ENCODE measurements at places on chromosomes 11 and 22.

GRCh38 chr11:109795234-109795633 is 298.0 kb upstream of the ZC3H12C start:
- no peak for DNase-seq

- no peak for DNase-seq
These were observed 553.6 kb downstream of the NTM start for GRCh38 chr11:131924001-131924400.

DNA sequence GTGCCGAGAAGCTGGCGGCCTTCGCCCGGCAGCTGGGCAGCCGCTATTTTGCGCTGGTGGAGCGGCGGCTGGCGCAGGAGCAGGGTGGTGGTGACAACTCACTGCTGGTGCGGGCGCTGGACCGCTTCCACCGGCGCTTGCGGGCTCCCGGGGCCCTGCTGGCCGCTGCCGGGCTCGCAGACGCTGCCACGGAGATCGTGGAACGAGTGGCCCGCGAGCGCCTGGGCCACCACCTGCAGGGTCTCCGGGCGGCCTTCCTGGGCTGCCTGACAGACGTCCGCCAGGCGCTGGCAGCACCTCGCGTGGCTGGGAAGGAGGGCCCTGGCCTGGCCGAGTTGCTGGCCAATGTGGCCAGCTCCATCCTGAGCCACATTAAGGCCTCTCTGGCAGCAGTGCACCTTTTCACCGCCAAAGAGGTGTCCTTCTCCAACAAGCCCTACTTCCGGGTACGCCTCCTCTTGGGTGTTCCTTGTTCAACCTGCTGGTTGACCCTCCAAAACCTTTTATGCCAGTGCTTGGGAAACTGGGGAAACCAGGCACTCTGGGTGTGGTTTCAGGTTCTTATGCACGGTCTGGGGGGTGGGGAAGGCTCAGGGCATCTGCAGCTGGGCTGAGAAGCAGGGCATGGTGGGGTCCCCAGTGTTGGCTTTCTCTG is 3.1 kb upstream of the TM7SF2 start:
- no peak for DNase-seq

DNA sequence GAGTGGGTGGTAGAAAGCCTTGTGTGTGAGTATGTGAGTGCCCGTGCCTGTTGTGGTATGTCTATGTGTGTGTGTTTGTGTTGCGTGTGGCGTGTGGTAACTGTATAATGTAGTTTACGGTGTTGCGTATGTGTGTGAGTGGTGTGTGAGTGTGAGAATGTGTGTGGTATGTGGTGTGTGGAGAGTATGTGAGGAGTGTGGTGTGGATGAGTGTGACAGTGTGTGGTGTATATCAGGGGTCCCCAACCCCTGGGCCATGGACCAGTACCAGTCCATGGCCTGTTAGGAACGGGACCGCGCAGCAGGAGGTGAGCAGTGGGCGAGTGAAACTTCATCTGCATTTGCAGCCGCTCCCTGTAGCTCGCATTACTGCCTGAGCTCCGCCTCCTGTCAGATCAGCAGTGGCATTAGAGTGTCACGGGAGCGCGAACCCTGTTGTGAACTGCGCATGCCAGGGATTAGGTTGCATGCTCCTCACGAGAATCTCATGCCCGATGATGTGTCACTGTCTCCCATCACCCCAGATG is 5.7 kb downstream of the UPK3A start:
- DNase-seq = no peak

- DNase-seq = peak; percentile 57
These were observed 6.7 kb upstream of the CCDC90B start for GRCh38 chr11:83292709-83293456.

- peak; percentile 44 for DNase-seq
These were observed 105.1 kb downstream of the HIPK3 start for GRCh38 chr11:33362051-33362910.

GRCh38 chr11:73958521-73959141 is 7.8 kb downstream of the DNAJB13 start:
- DNase-seq = no peak

DNA sequence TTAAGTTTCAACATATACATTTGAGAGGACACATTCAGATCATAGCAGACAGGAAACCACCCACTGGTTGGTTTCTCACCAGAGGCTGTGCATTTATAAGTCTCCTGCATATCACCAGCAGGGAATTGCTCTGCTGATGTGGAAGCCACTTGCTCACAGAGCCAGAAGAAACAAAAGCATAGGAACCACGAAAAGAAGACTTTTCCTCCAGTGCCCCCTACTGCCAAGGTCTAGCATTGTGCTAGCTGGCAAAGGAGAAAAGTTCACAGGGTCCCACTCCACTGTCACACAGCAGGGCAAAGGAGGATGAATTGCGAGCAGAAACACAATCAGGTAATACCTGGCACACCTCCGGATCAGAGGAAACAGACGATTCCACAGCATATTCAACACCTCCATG is 28.9 kb upstream of the ISX start:
- no peak for DNase-seq

GRCh38 chr22:20625270-20625669 is 117.9 kb downstream of the MED15 start:
- DNase-seq = no peak

DNA sequence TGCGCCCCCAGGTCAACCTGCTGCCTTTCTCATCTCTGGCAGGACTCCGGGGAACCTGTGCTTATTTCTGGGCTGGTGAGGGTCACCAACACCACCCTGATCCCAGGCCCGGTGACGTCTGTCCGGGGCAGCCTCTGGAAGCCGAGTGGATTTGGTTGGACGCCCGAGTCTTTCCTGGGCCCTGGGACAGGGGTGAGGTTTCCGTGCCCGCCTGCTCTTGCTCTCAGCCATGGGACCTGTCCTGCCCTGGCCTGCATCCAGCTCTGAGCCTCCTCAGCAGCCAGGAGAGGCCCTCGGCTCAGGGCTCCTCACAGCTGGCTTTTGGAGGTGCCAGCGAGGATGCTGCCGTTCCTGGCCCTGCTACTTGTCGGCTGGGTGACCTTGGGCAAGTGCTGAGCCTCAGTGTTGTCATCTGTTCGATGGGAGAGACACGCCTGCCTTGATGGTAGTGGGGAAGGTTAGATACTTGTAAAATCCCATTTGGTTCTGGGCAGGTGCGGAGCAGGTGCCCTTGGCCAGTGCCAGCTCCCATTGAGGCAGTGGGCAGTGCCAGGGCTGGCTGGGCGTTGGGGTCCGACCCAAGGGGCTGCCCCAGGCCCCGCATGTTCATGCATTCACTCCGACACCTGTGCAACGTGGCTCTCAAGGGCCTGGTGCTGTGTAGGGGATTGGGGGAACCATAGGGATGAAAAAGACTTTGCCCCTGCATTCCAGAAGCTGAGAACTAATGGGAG is 58.9 kb upstream of the THY1 start:
- DNase-seq = no peak

DNA sequence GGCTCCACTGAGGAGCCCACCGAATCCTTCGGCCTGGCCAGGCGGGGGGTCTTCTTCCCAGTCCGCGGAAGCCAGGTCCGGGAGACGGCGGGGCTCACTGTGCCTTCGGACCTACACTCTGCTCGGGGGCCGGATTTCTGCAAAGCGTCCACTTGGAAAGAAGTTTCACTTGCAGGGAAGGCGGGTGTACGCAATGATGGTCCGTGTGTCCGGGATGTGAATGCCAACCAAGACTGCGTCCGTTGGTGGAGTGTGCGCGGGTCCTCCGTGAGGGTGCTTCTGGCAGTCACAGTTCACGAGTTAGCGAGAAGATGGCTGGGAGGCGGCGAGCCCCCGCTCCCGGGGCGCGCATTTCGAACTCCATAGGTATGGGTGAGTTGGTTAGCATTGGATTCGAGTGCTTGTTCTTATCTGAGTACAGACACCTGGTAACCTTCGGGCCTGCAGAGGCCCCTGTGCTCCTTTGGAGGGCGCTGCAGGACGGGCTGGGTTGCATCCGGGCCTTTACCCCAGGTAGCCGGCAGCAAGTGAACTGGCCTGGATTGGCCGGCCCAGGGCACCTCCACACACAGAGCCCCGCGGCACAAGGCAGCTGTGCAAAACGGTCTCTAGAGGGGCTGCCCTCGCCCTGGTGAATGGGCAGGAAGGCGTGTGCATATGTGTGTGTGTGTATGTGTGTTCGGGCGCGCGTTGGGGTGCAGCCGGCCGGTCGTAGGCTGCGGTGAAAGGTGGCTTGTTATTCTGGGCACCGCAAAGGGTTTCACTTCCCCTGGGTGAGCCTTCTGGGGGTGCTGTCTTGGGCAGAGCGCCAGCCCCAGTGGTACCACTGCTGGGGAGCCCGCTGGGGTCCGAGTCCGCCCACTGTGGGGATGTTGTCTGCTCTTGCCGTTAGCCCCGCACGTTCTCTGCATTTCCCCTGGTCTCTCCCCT is 13.3 kb upstream of the CYP2R1 start:
- peak; percentile 88 for DNase-seq

DNA sequence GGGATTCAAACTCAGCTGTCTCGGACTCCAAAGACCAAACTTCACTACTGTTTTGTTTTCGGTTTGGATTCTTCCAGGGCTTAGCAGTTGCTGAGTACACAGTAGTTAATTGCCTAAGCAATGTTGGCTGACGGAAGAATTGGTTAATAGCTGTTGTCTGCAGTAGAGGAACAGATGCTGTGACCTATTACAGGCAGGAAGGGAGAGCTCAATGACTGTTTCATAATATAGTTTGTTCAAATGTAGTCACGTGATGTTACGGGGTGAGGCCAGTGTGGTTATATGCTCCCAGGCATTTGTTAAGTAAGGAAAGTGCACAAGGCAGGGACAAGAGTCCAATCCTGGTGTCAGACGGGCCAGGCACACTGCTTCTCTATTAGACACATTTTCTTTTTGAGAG is 222.6 kb upstream of the CCDC90B start:
- no peak for DNase-seq

DNA sequence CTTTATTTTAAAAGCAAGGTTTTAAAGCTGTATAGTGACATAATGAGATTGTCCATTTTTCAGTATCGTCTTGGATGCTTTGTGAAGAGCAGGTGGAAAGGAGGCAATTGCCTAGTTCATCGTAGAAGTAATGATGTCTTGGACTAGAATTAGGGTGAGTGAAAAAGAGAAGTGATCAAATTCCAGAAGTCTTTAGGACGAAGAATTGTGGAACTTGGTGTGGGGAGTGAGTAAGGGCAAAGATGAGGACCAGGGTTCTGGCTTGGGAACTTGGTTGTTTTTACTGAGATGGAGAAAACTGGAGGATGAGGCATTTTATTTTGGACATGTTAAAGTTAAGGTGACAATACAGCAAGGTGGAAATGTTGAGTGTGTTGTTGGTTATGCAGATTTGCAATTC is 1.2 kb downstream of the ILK start:
- no peak for DNase-seq

GRCh38 chr11:6627762-6628241 is 8.6 kb upstream of the TPP1 start:
- DNase-seq = no peak

DNA sequence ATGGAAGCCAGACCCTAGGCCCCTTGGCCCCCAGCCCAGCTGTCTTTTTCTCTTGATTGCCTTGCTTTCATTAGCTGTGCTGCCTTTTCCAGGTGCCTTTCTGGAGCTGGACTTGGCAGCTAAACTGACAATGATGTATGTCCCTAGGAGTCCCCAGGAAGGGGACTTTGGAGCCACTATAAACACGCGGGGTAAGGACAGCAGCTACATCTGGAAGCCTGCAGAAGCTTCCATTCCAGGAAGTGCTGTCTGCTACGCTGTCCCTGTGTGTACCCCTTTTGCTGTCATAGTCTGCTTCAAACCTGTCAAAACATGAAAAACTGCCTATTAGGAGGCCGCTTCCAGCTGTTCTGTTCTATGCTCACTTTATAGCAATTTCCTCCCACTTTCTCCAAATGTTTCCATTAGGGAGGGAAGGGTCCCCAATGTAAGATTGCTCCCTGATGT is 153.3 kb upstream of the RAG2 start:
- DNase-seq = no peak

DNA sequence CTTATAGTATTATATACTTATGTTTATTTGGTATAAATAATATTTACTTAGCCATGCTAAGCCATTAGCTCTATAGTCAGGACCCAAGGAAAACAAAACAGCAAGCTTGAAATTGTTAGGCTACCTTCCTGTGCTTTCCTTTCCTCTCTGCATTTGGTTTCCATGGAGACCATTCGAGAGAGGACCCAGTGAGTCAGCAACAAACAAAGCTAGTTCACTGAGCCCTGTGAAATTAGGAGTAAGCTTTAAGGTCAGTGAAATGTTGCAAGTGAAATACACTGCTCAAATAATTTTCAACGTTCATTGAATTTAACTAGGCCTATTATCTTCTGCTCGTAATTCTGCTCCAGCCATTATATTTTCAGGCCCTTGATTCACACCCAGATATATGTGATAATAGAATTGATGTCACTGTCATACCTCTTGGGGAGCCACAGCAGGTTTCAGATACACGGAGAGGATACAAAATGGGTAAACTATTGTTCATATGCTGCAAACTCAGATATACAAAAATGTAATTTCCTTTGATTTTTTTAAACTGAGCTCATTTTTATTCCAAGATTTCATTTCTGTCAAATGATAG is 9.1 kb upstream of the OR10D3 start:
- peak; percentile 80 for DNase-seq

DNA sequence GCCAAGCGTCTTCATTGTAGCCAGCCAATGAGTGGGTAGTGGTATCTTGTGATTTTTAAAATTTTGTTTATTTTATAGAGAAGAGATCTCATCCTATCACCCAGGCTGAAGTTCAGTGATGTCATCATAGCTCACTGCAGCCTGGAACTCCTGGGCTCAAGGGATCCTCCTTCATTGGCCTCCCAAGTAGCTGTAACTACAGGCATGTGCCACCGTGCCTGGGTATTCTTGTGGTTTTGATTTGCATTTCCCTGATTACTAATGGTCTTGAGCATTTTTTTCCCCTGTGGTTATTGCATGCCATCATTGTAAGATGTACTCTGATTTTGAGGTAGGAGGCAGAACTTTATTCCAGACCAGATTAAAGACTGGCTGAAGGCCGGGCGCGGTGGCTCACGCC is 2.4 kb upstream of the DENND6B start:
- no peak for DNase-seq

GRCh38 chr11:76270389-76270788 is 64.1 kb upstream of the WNT11 start:
- no peak for DNase-seq

- DNase-seq = no peak
These were observed 72.8 kb downstream of the TP53I11 start for GRCh38 chr11:44877571-44878497.

- DNase-seq = peak; percentile 18
These were observed 35.0 kb upstream of the JAM3 start for GRCh38 chr11:134033696-134034491.

- DNase-seq = no peak
These were observed 175.2 kb downstream of the DBX1 start for GRCh38 chr11:19985111-19985510.

DNA sequence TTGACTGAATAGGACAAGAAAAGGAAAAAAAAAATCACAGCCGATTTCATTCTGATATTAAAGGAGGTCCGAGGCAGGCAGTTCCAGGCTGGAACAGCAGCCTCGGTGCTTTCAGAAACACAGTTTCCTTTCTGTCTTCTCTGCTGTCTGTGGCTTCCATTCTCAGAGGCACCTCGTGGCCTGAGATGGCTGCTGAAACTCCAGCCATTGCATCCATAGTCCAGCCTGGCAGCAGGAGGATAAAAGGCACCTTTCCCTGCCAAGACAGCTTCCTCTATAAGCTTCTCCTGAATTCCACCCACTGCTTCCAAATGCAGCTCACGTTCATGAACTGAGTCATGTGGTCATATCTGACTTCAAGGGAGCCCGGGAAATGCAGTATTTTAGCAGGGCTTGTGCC is 390.5 kb downstream of the TBC1D22A start:
- DNase-seq = no peak

All from erythroblast (primary cell).